T-helper 1 cell (primary cell): ENCODE measurements at places on chromosomes 6 and 20.
A peak's percentile ranks its signal among the peaks of the same experiment; 100 is the strongest.

GRCh38 chr20:44561876-44562275 is 20.5 kb upstream of the PKIG start:
- DNase-seq, result no peak

GRCh38 chr6:166435574-166435973 is 52.8 kb upstream of the MPC1 start:
- DNase-seq, result no peak

- DNase-seq, result no peak
These were observed 85.8 kb upstream of the ARMC2 start for GRCh38 chr6:108762394-108762793.

DNA sequence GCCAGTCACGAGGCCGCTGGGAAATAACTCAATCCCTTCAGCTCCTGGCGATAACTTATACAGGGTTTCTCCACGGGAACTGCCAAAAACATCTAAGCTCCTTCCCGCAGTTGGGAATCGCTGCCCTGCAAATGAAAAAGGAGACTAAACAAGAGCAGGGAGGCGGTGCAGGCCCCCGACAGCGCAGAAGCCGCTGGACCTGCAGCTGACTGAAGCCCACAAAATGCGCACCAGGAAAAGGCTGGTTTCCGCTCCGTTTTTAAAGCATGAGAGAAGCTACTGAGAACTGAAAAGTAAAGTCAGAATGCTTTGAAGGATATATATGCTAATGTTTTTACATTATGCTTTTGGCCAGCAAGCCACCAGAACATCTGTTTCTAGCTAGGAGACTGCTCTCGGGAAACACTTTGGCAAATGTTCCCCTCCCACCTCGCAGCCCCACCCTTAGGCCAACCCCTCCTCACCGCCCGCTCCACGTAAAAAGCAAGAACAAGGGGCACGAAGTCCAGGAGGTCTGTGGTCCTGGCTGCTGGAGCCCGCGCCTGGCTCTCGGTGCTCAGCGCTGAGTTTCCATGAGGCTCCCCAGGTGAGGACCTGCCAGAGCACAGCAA is 90.5 kb downstream of the SOD2 start:
- no peak for DNase-seq

DNA sequence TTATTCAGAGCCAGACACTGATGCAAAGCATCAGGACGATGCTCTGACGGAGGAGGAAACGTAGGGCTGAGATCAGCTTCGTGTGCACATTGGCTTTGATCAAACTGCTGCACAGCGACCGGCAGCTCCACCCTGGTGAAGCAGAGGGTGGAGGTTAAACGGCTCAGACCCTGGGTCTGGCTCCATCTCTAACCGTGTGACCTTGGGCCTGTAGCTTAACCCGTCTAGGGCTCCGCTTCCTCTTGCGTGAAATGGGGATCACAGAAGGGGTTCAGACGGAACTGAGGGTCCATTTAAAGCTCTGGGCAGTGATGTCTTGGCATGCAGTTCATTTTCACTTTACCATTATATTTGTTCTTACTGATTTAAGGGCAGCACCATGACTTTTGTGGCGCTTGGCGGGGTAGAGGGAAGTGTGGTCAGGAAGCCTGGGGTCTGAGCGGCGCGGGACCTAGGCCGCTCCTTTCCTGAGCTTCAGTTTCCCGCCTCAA is 644 bp downstream of the RBL1 start:
- peak; percentile 44 for DNase-seq
